ENCODE measurements at places on chromosomes 5 and 9. TPM values are rescaled to one million over a fixed set of nuclear protein-coding genes. Genes with fewer than 3 reads are reported as not detected.

CBY3 gene
- not detected for total RNA-seq

GRCh38 chr5:41154491-41154890 is 58.8 kb downstream of the C6 start:
- no peak for DNase-seq

TMEM174 gene
- not detected for total RNA-seq

- no peak for DNase-seq
These were observed 23.1 kb downstream of the NDUFS6 start for GRCh38 chr5:1824109-1824821.

- peak; percentile 63 for DNase-seq
These were observed 29.7 kb downstream of the CNOT6 start for GRCh38 chr5:180523629-180524466.

- DNase-seq = no peak
These were observed 4.6 kb downstream of the RALGPS1 start for GRCh38 chr9:126919193-126919592.

GRCh38 chr9:91371894-91372293 is 10.2 kb upstream of the AUH start:
- DNase-seq = no peak

DNA sequence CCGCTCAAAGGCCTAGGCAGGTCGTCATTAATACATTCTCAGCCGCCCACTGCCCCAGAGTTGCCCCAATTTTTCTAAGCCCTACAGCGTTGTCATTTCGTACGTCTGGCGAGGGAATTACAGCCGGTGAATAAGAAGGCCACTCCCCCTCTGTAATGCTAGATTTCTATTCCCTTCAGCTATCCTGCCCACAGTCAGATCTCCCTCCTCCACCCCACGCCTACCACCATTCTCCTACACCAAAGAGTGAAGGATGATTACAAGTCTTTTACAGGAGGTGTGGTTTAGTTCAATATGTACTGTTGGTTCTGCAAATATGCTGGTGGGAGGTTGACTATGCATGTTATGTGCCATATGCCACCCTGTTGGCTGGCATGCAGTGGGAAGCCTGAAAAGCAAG is 83.7 kb upstream of the SMIM15 start:
- peak; percentile 73 for DNase-seq

DNA sequence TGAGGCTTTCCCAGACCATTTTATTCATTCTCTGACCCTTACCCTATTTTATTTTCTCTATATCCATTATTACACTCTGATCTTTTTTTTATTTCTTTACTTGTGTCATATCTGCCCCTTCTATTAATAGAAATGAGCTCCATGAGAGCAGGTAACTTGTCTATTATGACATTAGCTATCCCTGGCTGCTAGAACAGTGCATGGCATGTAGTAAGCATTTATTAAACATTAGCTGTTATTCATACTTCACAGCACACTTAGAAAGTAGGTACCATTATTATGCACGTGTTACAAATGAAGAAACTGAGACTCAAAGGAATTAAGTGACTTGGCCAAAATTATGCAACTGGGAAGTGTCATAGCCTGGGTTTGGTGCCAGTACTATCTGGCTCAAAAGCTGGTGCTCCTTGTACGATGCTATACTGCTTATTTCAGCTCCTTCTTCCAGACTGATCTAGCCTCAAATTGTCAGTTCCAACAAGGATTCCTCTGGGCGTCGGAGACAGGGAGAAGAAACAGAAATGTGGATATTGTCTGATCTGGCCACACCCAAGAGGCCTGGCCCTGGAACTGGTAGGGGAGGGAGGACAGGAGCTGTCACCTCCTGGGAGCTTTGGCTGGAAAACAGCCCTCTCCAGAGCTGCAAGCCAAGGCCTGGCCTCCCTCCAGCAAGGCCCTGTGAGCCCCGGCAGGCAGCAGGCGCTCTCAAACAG is 10.8 kb upstream of the NIPAL4 start:
- peak; percentile 80 for DNase-seq

DNA sequence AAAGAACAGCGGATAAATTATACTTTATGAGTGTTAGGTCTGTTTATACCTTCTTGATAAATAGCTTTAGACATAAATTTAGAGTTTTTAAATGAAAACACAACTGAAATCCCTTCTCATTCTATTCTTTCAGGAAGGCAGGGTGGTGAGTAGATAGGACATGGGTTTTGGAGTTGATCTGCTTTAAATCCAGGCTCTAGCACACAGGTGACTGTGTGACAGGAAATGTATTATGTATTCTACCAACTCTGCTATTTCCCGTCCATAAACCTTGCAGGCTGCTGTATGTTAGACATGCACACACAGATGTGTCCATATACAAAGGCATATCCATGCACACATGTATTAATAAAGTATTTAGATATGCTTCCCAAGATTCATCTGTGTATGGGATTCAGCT is 19.3 kb upstream of the CARTPT start:
- no peak for DNase-seq

- DNase-seq = no peak
These were observed 420.4 kb upstream of the WWC1 start for GRCh38 chr5:167871091-167871490.

CCL27 gene
- total RNA-seq = not detected

DNA sequence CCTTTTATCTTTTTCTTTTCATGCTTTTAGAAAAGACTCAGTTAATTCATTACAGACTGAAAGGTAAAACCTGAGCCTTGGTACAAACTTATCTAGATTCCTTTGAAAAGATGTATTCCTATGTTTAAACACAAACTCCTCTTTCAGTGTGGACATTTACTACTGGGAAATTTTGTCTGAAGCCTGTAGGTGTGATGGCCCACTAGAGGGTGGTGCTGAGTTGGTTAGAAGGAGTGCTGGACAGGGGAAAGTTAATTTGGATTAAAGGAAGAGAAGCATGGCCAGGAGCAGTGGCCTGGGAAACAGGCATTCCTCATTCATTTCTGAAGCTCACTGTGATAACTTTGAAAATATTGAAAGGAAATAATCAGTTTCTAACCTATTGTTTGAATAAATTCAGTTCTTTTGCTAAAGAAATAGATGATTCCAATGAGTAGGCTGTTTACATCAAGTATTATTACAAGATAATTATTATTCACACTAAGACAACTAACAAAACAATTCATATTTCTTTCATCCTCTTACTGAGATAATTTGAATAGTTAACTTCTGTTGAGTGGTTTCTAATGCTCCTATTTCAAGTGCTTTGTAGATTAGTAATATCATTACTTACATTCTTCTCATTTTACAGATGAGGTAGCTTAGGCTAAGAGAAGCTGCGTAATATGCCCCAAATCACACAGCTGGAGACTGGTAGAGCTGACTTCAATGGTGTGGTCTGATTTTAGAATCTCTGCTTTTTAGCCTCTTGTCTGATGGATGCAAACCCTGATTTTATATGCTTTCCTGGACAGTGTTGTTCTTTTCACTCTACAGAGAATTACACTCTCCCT is 150.9 kb downstream of the ADGRV1 start:
- peak; percentile 30 for DNase-seq

- DNase-seq = no peak
These were observed 624.2 kb downstream of the PRR16 start for GRCh38 chr5:121088341-121088740.

DNA sequence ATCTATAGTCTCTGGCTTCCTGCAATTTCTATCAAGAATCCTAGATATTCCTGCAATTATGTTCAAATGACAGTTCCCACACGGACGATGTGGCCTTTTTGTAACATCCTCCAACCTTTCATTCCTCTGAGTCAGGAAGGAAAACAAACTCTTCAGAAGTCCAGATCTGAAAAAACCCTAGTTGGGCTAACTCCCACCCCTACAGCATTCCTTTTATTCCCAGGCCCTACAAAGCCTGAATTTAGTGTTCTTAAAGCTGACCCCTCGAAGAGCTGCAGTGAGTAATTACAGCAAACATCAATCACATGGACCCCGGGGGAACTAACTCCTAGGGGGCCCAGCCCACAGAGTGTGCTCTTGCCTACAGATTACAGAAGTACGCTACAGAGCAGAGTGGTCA is 99.7 kb downstream of the SERINC5 start:
- no peak for DNase-seq

DNA sequence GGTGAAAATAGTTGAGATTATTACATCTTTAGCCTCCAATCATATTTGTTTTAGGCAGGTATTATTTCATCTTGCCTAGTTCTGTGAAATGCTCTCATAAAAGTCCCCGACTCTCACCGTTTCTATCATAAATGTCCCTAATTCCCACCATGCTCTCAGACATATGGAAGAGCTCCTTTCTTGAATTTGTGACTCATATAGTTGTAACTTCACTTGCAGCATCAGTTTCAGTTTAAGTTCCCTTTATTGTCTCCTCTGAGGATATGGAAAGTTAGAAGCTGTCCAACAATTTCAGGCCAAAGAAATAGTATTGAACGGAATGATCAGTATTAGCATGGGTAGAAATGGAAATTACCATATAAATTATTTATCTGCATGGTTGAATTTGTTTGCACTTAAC is 187.5 kb upstream of the NR4A3 start:
- no peak for DNase-seq

LECT2 gene
- total RNA-seq = not detected

B4GALT1 gene
- total RNA-seq = 125 TPM

CARTPT gene
- not detected for total RNA-seq

DNA sequence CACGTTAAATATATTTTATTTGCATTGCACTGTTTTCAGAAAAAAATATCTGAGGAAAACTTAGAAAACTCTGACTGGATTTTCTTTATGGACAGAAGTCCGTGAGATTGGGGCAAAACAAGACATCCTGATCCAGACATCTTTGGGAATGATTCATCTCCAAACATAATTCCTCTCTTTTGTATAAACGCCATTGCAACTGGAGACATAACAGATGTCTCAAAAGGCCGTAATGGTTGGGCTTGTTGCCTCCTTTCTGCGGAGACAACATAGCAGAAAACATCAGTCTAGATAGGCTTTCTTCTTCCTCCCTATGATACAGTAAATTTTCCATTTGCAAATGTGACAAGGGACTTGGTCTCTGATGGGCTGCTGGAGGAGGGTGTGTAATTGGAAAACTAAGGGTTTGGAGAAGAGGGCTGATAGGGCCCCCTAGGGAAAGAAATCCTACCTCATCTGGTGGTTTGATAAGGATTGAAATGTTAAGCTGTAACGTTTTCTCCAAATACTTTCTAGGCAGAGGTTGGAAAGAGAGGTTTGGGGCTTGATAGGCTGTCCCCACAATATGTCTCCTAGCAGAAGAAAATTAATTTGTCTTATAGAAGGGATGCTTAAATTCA is 631.5 kb upstream of the ST8SIA4 start:
- DNase-seq = peak; percentile 3

N4BP3 gene
- total RNA-seq = 2.7 TPM

DNA sequence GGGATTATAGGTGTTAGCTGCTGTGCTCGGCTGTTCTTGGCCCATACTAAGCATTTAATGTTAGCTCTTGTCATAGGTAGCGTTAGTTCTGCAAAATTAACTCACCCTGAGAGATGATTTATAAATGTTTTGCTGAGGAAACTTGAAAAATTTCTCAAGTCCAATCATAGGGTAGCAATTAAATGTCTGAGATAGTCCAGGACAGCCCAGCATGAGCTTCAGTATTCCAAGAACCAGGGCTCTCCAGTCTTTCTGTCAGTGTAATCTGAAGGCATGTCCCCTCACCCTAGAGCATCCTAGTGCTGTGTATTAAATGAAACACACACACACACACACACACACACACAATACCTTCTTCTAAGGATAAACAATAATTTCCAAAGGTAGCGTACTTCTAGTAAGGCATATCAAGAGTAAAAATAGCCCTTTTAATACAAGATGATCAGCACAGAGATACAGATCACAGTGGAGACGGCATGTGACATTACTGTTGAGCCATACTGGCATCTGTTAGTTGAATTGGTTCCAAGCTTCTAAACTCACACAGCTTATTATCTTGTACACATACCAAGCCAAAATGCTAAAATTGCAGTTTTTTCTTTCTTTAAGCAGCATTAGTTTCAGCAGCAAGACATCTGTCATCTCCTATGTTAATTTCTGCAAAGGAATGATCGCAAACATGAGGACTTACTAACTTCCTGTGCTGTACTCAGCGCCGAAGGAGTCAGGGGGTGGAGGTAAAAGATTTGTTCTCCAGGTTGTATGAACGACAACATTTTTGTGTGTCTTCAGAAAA is 46.3 kb upstream of the JMY start:
- no peak for DNase-seq

DNA sequence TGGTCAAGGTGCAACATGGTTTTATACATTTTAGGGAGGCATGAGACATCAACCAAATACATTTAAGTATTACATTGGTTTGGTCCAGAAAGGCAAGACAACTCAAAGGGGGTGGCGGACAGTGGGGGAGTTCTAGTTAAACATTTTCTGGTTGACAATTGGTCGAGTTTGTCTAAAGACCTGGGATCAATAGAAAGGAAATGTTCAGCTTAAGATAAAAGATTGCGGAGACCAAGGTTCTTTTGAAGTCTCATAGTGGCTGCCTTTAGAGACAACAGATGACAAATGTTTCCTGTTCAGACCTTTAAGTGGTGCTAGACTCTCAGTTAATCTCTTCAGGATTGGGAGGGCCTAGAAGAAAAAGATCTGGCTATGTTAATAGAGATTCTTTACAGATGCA is 47.7 kb upstream of the TTC39B start:
- DNase-seq = no peak

- no peak for DNase-seq
These were observed 27.6 kb upstream of the TEX48 start for GRCh38 chr9:114709636-114710035.
